H1 (cell line): ENCODE measurements at places on chromosomes 13 and 19. TPM values are rescaled to one million over a fixed set of nuclear protein-coding genes. Genes with fewer than 3 reads are reported as not detected.

GRCh38 chr19:41428481-41428859, 1.3 kb upstream of the B3GNT8 start:
- DNase-seq = no peak

DNA sequence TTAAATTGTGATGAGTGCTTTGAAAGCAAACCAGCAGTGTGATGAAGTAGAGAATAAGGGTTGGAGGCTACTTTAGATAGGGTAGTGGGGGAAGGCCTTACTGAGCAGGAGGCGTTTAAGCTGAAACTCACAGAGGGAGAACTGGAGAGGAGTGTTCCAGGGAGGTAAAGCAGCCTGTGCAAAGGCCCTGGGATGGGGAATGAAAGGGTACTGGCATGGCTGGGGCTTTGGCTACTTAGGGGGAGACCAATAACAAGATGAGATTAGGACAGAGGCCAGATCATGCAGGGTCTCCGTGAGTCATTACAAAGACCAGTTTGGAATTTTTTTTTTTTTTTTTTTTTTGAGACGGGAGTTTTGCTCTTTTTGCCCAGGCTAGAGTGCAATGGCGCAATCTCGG, 1.1 kb downstream of the PPP5C start:
- DNase-seq = no peak

DNA sequence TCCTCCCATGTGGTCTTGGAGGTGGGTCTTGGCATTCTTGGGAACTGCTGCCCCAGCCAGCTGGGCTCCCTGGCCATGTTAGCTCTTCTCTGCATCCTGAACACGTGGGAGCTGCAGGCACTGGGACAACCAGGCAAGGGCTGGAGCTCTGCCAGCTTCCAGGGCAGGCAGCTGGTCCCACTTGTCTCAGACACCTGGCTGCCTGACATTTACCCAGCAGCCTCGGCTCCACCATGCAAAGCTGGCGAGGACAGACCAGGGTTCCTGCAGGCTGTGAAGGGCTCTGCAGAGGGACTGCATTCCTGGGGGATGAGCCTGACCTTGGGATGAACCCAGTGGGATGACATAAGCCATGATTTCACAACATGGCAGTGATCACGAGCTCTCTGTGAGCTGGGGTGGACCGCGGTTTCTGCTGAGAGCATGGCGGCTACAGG, 99.0 kb upstream of the TSHZ3 start:
- no peak for DNase-seq

- no peak for DNase-seq
These were observed 203.6 kb upstream of the NBEA start for GRCh38 chr13:34738254-34738992.

DNA sequence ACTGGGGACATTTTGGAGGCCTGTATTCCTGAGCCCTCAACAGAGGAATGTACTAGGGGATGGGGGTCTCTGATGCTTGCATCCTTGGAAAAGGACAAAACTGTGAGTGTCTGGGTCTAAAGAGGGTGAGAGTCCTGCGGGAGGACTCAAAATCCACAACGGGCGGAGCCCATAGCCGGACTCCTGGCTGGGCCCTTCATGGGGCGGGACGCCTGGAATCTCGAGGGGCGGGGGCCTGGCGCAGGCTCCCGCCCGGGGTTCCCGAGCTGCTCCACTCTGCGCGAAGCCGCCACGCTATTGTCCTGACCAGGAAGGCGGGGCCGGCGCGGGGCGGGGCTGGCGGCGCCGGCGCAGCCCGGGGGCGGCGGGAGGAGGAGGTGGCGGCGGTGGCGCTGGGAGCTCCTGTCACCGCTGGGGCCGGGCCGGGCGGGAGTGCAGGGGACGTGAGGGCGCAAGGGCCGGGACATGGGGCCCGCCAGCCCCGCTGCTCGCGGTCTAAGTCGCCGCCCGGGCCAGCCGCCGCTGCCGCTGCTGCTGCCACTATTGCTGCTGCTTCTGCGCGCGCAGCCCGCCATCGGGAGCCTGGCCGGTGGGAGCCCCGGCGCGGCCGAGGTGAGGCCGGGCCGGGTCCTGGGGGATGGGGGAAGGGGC, at the start of gene APLP1:
Gene APLP1 (plus strand): TSS at position 403 of the 651 bp plus-strand sequence. CDS start 63 bp downstream, at position 466.
- no peak for DNase-seq

Gene HCN2
- 1.0 and 1.9 TPM in 2 replicates for polyA plus RNA-seq

Gene ZNF132
- 0.86 and 0.89 TPM in 2 replicates for polyA plus RNA-seq

DNA sequence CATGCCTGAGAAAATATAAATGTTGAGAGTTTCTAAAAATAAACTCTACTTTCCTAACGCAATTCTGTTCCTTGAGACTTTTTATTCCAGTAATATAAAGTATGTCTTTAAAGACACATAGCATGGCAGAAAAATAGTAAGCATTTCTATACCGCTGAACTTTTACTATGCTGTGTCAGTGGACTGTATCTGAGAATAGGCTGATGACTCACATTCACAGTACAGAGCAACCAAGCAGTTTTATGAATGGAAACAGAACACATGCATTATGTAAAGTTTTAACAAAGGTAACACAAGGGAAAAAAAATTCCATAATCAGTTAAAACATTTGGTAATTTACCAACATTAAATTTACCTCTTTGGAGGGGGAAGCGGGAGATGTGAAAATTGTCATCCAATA, 38.4 kb downstream of the ZDHHC20 start:
- DNase-seq = no peak

DNA sequence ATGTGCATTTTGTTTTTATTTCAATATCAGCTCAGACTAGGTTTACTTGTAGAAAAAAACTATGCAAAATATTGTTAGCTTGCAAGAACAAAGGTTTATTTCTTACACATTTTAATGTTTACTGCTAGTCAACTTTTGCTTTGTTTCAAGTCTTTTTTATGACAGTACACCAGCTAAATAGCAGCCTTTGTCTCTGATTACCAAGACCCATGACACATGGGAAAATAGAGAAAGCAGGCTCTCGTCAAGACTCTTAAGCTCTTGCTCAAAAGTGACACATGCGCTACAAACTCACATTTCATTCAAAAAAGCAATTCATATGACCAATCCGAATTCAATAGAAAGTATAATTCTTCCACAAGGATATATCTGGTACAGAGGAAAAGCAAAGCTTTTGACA, 642.3 kb upstream of the SLITRK1 start:
- no peak for DNase-seq

- DNase-seq = no peak
These were observed 105.3 kb downstream of the SPACA7 start for GRCh38 chr13:112481458-112481857.

- DNase-seq = no peak
These were observed 16.4 kb downstream of the ZNF814 start for GRCh38 chr19:57872450-57872849.

Gene ZNF99
- not detected in 2 replicates for polyA plus RNA-seq

DNA sequence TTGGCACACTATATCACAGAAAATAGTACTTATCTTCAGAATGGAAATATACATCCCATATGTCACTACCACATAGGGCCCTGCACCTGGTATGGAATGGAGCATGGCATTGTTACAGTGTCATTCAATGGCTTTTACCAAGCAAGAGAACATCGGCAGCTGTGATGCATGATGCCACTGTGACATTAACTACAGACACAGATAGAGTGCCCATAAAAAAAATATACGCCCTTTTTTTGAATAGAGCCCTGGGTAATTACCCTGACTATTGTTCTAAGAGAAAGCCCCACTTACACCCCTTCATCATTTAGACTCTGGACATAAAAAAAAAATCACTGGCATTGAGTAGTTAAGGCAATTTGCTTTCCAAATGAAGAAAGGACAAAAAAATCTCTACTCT, 320.3 kb downstream of the DNAJC15 start:
- DNase-seq = no peak

Gene GDF15
- 8.5 and 18.8 TPM in 2 replicates for polyA plus RNA-seq

Gene COG6
- 4.8 and 8.8 TPM in 2 replicates for polyA plus RNA-seq

Gene EHD2
- 4.5 and 12.4 TPM in 2 replicates for polyA plus RNA-seq

Gene ZNF625
- polyA plus RNA-seq = 2.3 and 2.5 TPM in 2 replicates

Gene POGLUT2
- polyA plus RNA-seq = 9.4 and 9.9 TPM in 2 replicates

- DNase-seq = no peak
These were observed 58.6 kb upstream of the PDX1 start for GRCh38 chr13:27861165-27861564.

GRCh38 chr19:35719402-35720162, 1.8 kb downstream of the KMT2B start:
- DNase-seq = no peak

DNA sequence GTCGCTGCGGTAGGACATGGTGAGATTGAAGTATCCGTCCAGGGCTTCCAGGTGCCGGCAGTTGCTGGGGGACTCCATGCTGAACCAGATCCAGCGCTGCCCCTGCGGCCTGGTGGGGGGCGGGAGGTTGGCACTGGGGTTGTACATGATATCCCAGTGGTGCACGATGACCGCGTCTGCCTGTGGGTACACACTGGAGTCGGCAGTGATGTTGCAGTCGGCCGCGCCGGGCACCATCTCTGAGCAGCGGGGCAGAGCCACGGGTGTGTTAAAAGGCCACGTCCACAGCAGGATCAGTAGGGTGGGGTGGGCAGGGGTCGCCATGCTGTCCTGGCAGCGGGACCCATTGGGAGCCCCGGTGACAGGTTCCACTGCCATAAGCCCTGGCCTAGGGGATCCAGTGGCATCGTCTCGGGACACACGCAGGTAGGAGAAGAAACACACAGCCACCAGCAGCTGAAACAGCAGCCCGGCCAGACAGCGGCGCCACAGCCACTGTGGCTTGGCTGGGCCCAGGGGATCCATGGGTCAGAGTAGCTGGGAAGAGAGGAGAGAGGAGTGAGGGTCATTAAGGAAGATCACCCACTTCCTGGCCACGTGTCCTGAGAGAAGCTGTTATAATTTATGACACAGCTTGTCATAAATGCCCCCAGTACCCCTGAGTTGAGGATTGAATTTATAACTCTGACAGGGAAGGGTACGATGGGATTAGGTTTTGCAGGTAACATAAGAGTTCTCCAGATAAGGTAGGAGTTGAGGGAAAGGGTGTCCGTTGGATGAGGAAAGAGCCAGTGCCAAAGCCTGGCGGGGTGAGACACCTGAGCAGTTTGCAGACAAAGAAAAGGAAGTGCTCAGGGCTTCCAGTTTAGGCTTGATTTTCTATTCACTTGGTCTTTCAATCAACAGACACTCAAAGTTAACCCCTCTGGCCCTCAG, 2.9 kb downstream of the FUT5 start:
- DNase-seq = no peak

DNA sequence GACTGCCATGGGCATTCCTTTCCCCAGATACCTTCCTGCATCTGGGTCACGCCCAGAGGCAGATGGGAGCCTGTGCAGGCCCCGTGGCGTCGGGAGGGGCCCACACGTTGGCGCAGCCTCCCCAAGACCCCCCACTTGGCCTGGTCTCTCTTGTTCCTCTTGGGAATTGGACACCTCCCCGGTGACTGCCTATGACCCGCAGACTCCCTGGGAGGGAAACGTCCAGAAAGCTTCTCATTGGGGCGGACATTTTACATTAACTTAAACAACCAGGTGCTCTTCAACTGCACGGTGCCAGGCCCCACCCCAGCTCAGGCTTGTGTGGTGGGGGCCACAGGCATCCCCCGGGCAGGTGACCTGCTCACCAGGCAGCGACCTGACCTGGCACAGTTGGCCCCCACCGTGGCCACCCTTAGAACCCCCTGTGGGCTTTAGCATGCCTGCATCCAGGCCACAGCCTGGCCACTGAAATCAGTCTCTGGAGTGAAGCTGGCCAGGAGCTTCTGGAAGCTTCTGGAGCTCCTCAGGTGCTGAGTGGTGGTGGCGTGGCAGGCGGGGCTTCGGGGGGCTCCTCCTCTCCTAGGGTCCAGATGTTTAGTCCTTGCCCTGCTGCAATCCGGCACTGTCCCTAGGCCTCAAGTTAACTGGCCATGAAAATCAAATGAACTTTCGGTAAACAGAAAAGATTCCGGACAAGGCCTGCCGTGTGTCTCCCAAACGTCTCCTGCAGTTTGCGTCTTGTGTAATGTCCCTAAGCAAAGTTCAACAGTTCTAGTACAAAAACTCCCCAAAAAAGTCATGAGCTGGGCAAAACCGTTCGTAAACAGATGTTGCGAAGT, 8.5 kb upstream of the PROZ start:
- DNase-seq = peak; percentile 35

DNA sequence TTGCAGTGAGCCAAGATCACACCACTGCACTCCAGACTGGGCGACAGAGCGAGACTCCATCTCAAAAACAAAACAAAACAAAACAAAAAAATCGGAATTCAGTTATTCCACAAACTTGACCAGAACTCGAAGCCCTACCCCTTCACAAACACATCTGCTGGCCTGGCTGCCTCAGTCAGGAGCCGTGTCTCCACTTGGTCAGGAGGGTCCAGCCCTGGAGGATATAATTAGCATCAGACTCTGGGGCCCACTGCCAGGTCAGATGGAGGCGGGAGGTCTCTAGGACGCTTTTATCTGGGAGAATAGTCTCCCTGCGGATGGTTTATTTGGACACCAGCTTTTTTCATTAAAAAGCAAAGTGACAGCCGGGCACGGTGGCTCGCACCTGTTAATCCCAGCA, 8.0 kb downstream of the ELL start:
- no peak for DNase-seq

DNA sequence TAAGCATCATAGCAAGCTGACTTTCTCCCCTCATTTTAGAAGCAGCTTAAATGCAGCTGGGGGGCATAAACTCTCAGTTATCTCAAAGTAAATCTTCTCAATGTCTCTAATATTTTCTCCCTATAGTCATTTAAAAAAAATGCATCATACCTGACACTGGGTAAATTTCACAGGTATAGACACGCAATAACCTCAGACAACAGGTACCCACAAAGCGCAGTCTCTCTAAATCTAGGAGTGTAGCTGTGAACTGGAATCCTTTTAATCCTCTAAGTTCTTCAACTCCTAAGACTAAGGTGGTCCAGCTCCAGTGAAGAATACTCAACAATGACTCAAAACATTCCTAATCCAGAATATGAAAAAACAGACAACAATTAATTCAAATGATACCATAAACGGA, 141.2 kb downstream of the MYCBP2 start:
- DNase-seq = no peak

GRCh38 chr19:50430888-50431342, 1.8 kb upstream of the MYBPC2 start:
- no peak for DNase-seq

DNA sequence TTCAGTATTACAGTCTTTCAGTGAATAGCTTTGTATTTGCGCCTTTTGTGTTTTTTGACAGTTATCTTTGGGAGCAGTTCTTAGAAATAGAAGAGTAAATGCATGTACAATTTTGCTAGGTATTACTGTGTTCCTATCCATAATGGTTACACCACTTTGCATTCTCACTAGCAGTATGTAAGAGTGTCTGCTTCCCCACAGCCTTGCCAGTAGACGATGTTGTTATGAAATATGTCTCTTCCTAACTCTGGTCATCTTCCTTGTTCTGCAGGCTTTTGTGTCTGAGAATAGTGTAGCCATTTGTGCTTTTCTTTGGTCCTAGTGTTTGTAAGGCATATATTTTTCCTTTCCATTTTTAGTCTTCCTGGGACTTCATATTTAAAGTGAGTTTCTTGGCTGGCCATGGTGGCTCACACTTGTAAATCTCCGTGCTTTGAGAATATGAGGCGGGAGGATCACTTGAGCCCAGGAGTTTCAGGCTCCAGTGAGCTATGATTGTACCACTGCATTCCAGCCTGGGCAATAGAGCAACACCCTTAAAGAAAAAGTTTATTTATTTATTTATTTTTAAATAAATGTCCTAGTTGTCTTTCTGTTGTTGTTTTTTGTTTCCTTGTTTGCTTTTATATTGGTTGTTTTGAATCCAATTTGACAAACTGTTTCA, 140.3 kb downstream of the PDS5B start:
- DNase-seq = no peak

GRCh38 chr19:3547301-3547731, 8.3 kb downstream of the TEKTIP1 start:
- DNase-seq = no peak
